NK-92 treated with Interleukin-12 subunit alpha and Interleukin-12 subunit beta, amount 100 ng/mL, for 24 hours (cell line): ENCODE measurements at places on chromosomes 2 and 18.

- no peak for DNase-seq
These were observed 4.1 kb downstream of the HOXD3 start for GRCh38 chr2:176160986-176161824.

GRCh38 chr2:111118981-111119821 lies 1.5 kb upstream of the BCL2L11 start:
- DNase-seq = no peak

DNA sequence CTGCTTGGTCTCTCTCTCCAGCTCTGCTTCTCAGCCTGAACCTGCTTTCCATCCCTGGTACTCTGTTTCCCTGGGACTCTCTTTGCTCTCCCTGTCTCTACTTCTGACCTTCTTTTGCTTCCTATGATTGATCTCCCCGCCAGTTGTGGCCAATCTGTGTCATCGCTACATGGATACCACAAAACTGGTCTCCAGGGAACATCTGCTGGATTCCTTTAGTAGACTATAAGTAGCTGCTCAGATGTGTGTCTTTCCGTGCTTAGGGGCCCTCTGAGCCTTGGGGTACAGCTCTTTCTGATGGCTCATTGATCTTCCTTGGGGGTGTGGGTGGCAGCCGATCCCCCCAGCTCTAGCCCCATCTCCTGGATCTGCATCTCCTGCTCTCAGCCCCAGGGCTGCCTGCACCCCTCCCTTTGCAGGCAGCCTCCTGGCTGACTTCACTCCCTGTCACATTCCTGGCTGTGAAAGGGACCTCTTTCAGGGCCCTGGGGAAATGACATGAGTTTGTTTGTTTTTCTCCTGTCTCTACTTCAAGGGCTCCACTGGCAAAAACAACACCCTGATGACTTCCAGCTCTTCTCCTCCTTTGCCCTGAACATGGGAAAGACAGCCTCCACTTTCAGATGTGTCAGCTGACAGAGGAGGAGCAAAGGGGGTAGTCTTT lies 333.7 kb downstream of the CYP26B1 start:
- no peak for DNase-seq

- DNase-seq = no peak
These were observed 21.1 kb downstream of the METTL8 start for GRCh38 chr2:171412571-171413175.

GRCh38 chr2:240909216-240909974 lies 3.3 kb downstream of the CROCC2 start:
- no peak for DNase-seq

DNA sequence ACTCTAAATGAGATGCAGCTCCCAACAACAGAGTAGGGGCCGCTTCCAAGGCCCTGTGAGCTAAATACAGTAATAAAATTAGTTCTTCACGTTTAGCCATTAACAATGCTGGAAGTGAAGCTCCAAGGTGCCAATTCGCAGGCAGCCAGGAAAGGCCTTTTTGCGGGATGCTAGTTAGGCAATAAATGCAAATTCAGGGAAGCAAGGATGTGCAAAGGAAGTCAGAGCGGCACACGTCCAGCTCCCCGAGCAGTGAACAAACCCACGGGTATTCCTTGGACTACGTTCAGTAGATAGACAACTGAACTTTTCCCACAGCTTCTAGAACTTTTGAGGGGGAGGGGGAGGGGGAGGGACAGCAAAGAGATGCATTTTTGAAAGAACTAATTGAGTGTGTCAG lies 6.9 kb downstream of the ZNF516 start:
- no peak for DNase-seq

DNA sequence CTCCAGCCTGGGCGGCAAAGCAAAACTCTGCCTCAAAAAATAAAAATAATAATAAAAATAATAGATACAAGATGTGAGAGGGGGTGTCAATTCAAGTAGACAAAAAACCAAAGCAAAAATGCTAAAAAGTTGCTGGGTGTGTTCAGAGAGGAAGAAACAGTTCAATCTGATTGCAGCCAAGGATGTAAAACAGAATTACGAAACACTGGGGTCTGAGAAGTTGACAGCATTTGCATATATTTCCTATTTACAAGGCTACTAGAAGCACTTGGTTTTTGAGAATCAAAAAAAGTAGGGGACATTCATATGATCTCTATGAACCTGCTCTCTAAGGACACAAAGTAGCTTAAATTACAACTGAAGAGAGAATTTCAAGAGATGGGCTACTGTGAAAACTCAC lies 7.6 kb downstream of the TRIP12 start:
- DNase-seq = no peak

- DNase-seq = no peak
These were observed 29.4 kb downstream of the FAM210A start for GRCh38 chr18:13696961-13697360.

GRCh38 chr2:234495251-234496054 lies 1.4 kb downstream of the ARL4C start:
- DNase-seq = no peak

GRCh38 chr2:10256515-10257031 lies 46.1 kb upstream of the HPCAL1 start:
- no peak for DNase-seq

GRCh38 chr2:238557936-238558335 lies 131.2 kb downstream of the ASB1 start:
- no peak for DNase-seq

GRCh38 chr2:216216951-216217903 lies 108.1 kb downstream of the XRCC5 start:
- no peak for DNase-seq

DNA sequence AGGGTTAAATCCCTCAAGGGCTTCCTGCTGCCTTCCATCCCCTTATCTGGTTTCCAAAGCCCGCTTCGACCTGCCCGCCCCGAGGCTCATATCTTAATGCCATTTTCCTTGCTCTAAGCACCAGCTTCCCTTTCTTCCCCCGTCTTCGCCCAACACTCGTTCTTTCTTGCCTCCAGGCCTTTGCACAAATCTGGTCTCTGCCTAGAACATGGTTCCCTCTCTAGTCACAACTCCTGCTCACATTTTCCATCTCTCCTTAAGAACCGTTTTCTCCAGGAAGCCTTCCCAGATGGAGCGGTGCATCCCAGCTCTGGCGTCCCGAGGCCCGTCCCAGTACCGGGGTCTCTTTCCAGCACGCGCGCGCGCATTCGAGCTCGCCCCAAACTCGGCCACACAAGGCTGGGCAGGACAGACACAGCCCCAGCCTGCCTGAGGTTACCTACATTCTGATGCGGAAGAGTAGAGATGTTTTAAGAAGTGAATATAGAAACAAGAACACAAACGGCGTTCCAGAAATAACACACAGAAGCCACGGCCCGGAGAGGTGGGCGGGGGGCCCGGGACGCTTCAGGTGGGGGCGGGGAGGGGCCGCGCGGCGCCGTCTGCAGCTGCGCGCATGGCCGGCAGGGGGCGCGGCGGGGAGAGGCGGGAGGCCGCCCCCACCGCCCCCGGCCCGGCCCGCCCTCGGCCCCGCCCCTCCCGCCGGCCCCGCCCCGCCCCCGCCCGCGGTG lies at the start of gene DGKD:
TSS of gene DGKD (plus strand) at position 726 of the 731 bp plus-strand sequence. CDS start 25 bp downstream, outside the sequence.
- DNase-seq = peak; percentile 45

GRCh38 chr2:47783486-47784351 lies 774 bp downstream of the MSH6 start:
- DNase-seq = peak; percentile 27

- DNase-seq = no peak
These were observed 82.7 kb upstream of the CD302 start for GRCh38 chr2:159880729-159881128.

DNA sequence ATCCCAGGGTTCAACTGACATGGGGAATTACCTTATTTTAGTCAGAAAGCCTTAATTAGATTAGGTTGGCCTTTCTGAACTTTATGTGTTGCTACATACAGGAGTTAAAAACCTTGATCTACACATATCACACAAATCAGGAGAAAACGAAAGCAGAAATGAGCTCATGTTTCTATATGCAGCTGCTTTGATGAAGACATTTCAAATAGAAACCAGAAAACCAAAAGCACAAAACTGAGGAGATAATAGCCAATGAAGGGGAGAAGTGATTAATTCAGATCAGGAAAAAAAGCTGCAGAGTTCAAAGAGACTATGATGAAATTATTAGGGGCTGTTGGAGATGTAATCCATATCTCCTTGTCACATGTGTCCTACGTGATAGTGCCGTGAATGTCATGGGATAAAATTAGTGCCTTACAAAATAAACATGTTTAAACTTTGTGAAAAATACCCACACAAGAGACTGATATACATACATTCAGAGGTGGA lies 255.0 kb downstream of the CAMKMT start:
- no peak for DNase-seq

DNA sequence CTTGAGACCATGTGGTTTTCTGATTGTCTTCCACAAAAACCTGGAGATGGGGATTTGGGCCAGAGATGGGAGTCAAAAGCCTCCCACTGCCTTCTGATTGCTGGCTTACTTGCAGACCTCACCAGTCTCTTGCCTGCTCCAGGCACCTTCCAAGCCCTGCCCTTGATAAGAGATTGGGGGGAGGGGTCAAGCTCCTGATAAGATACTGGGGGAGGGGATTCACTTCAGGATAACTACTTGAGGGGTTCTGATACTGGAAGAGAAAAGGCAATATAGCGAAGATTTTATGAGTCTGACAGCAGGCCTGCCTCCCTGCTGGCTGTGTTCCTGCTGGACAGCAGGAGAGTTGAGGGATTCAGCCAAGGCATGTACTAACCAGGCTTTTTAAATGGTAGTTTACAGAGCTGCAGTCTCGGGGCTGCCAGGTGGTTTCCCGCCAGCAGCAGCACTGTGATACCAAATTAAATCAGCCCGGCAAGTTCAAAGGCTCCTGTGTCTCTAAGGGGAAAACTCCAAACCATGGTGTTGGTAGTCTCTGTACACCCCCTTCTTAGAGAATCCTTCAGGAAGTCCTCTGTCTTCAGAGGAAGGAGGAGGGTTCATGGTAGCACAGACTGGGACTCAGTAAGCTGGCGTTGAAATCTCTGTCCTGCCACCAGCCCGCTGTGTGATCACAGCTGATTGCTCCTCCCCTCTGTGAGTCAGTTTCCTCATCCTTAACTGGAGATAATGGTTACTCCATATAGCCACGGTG lies 58.3 kb downstream of the FBXO36 start:
- DNase-seq = no peak

DNA sequence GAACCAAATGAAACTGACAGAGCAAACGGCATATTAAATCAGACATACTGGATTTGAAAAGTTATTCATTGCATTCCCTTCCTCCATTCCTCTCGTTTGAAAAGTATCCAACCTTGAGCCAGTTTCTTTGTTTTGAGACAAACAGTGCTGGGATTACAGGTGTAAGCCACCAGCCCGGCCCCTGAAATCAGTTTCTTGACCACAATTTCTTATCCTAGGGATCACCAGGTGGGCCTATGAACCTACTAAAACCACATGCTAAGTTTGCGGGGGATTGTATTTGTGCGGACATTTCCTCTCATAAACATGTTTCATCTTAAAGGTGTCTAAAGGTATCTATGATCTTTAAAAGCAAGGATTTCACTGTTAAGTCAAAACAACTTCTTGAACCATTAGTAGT lies 11.6 kb downstream of the PTPN2 start:
- no peak for DNase-seq

GRCh38 chr2:103789381-103790095 lies 1027.7 kb downstream of the TMEM182 start:
- no peak for DNase-seq

- DNase-seq = no peak
These were observed 123.2 kb downstream of the CABYR start for GRCh38 chr18:24262087-24262486.

- no peak for DNase-seq
These were observed 76.7 kb downstream of the FAM210A start for GRCh38 chr18:13649397-13650390.

DNA sequence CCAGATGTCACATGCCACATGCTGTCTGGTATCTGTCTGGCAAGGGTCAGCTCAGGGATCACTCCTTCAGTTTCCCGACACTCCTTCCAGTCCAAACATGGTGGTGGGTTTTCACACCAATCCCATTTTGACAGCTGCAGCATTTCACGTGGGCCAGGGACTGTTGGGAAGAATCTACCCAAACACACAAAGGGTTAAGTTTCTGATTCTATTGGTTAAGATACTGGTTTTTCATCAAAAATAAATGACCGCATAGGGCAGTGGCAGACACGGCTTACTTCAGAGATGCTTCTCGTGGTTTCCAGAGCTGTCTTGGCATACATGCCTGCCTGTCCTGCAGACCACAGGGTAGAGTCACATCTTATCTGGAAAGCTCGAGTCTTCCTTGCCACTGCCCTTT lies 79.7 kb downstream of the PSMG2 start:
- DNase-seq = no peak

- no peak for DNase-seq
These were observed 31.7 kb upstream of the ASAP2 start for GRCh38 chr2:9174771-9175437.

DNA sequence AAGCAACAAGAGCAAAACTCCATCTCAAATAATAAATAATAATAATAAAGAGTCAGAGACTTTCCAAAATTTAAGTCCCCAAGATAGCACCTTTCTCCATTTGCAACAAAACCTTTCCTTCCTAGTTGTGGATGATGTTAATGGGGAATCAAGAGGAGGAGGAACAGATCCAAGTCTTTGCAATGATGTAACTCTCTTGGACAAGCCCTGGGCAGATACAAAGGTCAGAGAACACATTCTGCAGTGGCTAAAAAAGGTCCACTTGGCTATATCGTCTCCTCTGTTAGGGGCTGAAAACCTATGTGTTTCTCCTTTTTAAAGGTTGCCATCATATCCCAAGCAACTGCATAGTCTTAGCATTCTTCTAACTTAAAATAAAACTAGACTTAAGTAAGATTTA lies 151.1 kb downstream of the TMEM163 start:
- DNase-seq = no peak

DNA sequence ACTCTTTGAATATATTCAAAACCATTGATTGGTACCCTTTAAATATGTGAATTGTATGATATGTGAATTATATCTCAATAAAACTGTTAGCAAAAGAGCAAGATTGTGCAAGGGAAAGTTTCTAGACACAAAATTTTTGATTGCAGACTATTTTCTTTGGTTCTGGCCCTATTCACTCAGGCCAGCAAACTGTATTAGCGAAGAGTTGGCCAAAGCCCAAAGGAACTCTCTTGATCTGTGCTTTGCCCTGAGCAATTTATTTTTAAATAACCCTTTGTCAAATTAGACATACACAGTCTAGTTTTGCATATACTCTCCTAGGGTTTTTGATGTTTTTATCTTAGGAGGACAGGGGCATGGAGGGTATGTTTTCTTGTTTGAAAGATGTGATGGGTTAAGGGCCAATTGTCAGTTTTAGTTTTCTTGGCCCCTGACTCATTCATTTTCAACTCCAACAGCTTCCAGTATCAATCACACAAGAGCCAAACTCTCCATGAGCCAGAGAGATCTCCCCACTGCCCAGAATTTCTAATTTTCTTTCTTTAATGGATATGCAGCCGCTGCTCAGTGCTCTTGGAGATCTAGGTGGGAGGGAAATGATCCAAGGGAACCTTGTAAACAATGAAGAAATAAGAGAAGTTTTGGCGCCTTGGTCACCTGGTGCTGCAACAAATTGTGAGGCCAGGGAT lies 231.5 kb downstream of the SRBD1 start:
- no peak for DNase-seq

- DNase-seq = no peak
These were observed 91.9 kb downstream of the BCL11A start for GRCh38 chr2:60461421-60462108.
